Activated naive CD8-positive, alpha-beta T cell treated with anti-CD3 and anti-CD28 coated beads, Interleukin-2, amount 50 U/mL, for 24 hours (primary cell): ENCODE measurements at places on chromosomes 2 and 18.
A peak's percentile ranks its signal among the peaks of the same experiment; 100 is the strongest.

- no peak overlapping the region for H3K27ac ChIP-seq
- H3K4me3 ChIP-seq = no peak overlapping the region
- no peaks in the 10 kb centered on the region for H3K4me1 ChIP-seq
These were observed 112.9 kb upstream of the GYPC start for GRCh38 chr2:126543081-126543480.

- peaks cover 2% of the 10 kb centered on the region for H3K27me3 ChIP-seq
- no peaks in the 10 kb centered on the region for H3K36me3 ChIP-seq
- H3K4me3 ChIP-seq = no peak overlapping the region
- no peak overlapping the region for H3K27ac ChIP-seq
- DNase-seq = no peak
These were observed 115.0 kb upstream of the ZNF516 start for GRCh38 chr18:76610012-76610411.

DNA sequence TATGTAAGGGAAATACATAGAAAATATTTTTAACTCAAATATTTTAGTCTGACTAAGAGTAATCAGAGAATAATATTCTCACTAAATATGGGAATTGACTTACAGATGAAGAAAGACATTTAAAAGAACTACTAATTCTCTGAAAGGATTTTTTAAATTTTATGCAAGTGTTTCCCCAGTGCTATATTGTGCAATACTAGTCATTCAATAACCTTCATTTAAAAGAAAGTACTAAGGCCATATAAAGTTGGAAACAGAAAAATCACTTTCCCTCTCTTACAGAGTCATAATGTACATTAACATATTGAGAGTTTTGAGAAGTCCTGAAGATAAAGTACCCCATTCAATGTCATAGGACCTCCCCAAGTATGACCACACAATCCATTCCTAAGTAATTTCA is 584.6 kb upstream of the ACVR2A start:
- H3K27me3 ChIP-seq = peaks cover 4% of the 10 kb centered on the region
- no peak for DNase-seq

GRCh38 chr18:34659579-34660517 is 50.2 kb upstream of the DTNA start:
- H3K4me3 ChIP-seq = no peak overlapping the region
- H3K36me3 ChIP-seq = no peaks in the 10 kb centered on the region
- H3K4me1 ChIP-seq = no peaks in the 10 kb centered on the region
- H3K27me3 ChIP-seq = peaks cover 15% of the 10 kb centered on the region
- no peak overlapping the region for H3K27ac ChIP-seq
- DNase-seq = no peak

GRCh38 chr2:91442246-91442905 is 2750.9 kb downstream of the RPIA start:
- H3K4me1 ChIP-seq = peaks cover 2% of the 10 kb centered on the region
- H3K27ac ChIP-seq = no peak overlapping the region
- no peak overlapping the region for H3K4me3 ChIP-seq

- H3K4me3 ChIP-seq = peak overlapping the region; percentile 37
- H3K4me1 ChIP-seq = peaks cover 89% of the 10 kb centered on the region
- H3K27me3 ChIP-seq = no peaks in the 10 kb centered on the region
- no peak for DNase-seq
These were observed 35.0 kb downstream of the ITGA6 start for GRCh38 chr2:172462373-172462848.

DNA sequence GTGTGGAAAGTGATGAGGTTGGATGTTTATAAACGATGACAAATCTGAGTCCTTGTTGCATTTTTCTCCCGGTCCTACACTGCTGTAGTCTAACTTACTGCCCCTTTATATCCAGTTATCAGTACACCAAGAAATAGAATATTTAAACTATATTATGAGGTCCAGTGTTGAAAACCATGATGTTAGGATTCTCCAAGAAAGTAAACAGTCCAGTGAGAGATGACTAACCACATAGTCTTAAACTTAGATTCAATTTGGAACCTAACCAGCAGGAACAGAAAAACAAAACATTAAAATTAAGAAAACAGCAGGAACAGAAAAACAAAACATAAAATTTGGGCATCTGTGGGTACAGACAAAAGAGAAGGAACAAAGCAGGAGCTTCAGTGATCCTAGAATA is 143.2 kb downstream of the TPGS2 start:
- no peak overlapping the region for H3K4me3 ChIP-seq
- no peak overlapping the region for H3K27ac ChIP-seq
- H3K4me1 ChIP-seq = no peaks in the 10 kb centered on the region
- no peak for DNase-seq
- peaks cover 2% of the 10 kb centered on the region for H3K36me3 ChIP-seq

DNA sequence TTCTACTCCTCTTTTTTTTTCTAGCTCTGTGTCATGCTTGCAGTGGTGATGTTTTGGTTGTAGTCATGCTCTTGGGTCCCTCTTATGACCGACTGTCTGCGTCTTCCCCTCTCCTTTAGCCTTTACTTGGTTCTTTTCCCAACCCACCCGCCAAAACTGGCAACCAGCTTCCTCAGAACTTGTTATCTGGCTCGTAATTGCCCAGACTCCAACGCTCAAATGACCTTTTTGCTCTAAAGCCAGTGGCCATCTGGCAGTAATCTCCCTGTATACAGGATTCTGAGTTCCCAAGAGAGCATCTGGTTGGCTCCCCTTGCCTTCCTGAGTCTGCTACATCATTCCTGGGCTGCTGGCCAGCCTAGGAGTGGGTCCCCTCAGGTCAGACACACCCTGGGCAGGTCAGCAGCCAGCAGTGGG is 147.2 kb downstream of the MGAT5 start:
- H3K4me3 ChIP-seq = no peak overlapping the region
- peaks cover 11% of the 10 kb centered on the region for H3K36me3 ChIP-seq

DNA sequence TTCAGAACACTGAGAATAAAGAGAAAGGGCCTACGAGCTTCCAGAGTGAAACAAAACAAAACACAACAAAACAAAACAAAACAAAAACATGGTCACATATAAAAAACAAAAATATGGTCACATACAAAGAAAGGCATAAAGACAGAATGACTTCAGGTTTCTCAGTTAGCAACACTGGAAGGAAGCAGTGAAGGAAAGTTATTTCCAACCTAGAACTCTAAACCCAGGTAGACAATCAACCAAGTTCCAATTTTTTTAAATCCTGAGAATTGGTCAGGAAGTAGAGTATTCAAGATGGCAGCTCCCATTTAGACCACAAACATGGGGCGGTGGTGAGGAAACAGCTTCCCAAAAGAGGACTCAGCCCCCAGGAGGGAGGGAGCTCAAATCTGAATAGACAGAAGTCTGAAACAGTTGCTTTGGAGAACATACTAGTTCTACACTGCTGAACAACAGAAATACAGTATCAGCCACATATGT is 9.1 kb downstream of the DRC1 start:
- no peak for DNase-seq
- H3K4me3 ChIP-seq = no peak overlapping the region
- peaks cover 9% of the 10 kb centered on the region for H3K4me1 ChIP-seq
- peaks cover 17% of the 10 kb centered on the region for H3K27me3 ChIP-seq
- no peaks in the 10 kb centered on the region for H3K36me3 ChIP-seq
- H3K27ac ChIP-seq = no peak overlapping the region

DNA sequence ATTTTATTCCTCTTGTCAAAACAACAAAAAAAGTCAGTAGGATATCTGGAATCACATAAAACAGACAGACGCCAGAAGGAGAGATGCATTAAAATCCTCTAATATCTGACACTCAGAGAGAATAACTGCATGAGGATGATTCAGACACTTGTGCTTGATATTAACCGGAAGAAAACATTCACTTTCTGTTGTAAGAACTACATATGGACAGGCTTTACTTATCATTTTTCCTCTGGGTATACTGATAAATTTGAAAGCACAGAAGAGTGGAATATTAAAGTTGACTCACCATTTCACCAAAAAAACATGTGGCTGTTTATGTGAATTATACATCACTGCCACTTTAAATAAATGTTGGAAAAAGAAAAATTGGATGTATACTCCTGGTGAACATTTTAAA is 589.1 kb upstream of the CDH2 start:
- H3K36me3 ChIP-seq = no peaks in the 10 kb centered on the region
- H3K27me3 ChIP-seq = no peaks in the 10 kb centered on the region
- DNase-seq = no peak
- no peak overlapping the region for H3K4me3 ChIP-seq
- H3K27ac ChIP-seq = no peak overlapping the region
